Liver (tissue), 10 donors: ENCODE measurements at places on chromosomes 3 and 15. TPM values are rescaled to one million over a fixed set of nuclear protein-coding genes. Genes with fewer than 3 reads are reported as not detected.

- no peaks in the 10 kb centered on the region for H3K4me1 ChIP-seq
- DNase-seq, result no peak
- no peak overlapping the region for H3K4me3 ChIP-seq
- no peaks in the 10 kb centered on the region for H3K27me3 ChIP-seq
These were observed 91.0 kb downstream of the XXYLT1 start for GRCh38 chr3:195179776-195180489.

DNA sequence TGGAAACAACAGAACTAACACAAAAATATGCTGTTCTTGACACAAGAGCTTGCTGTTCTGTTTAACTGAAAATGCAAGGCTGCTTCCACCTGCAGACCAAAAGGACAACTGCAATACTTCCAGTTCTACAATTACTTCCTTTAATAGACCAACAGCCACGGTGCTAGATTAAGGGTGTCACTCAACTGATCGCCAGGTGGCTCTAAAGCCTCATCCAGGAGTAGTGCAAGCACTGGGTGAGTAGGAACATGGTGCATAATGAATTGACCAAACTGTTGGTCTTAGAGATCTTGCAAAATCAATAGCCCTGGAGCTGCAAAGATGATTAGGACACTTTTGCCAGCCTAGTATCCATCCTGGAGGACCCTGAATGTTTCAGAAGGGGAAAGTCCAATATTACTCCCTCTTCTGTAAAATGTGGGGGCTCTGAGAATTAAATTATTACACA, 3.6 kb upstream of the CLDN16 start:
- no peaks in the 10 kb centered on the region for H3K36me3 ChIP-seq
- DNase-seq, result no peak
- no peak overlapping the region for H3K27ac ChIP-seq
- H3K27me3 ChIP-seq, result no peaks in the 10 kb centered on the region
- H3K4me3 ChIP-seq, result no peak overlapping the region

GRCh38 chr3:195081242-195081963, 189.6 kb downstream of the XXYLT1 start:
- no peaks in the 10 kb centered on the region for H3K4me1 ChIP-seq
- H3K27ac ChIP-seq, result no peak overlapping the region
- H3K36me3 ChIP-seq, result no peaks in the 10 kb centered on the region
- no peak for DNase-seq
- H3K27me3 ChIP-seq, result no peaks in the 10 kb centered on the region
- H3K4me3 ChIP-seq, result no peak overlapping the region

GRCh38 chr15:75732809-75733451, 20.3 kb upstream of the CSPG4 start:
- no peak overlapping the region for H3K27ac ChIP-seq
- no peaks in the 10 kb centered on the region for H3K27me3 ChIP-seq
- no peak overlapping the region for H3K4me3 ChIP-seq
- peak; percentile 75 for DNase-seq
- no peaks in the 10 kb centered on the region for H3K36me3 ChIP-seq

DNA sequence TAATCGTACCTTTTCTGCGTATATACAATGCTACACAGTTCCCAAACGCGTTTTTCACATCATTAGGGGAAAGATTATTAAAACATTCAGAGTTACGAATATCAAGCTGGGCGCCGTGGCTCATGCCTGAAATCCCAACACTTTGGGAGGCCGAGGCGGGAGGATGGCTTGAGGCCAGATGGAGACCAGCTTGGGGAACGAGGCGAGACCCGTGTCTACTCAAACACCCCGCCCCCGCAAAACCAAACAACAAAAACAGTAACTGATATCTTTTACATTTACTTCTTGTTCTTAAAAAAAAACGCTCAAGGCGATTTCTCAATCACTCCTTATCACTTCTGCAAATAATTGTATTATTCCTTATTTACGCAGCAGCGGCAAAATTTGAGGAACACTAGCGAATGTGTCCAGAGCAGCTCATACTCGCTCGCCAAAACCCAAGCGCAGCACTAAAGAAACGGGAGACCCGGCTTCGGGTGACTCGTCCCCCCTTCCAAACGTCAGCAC, 1.2 kb downstream of the ZBTB11 start:
- H3K36me3 ChIP-seq, result peaks cover 15% of the 10 kb centered on the region
- no peaks in the 10 kb centered on the region for H3K27me3 ChIP-seq
- no peak for DNase-seq
- H3K4me3 ChIP-seq, result peak overlapping the region; percentile 92

GRCh38 chr15:69237718-69238117, 61.0 kb upstream of the PAQR5 start:
- no peak overlapping the region for H3K27ac ChIP-seq
- no peaks in the 10 kb centered on the region for H3K36me3 ChIP-seq
- no peak for DNase-seq
- no peak overlapping the region for H3K4me3 ChIP-seq

GRCh38 chr3:40108643-40109042, 200.9 kb upstream of the EIF1B start:
- DNase-seq, result no peak
- no peaks in the 10 kb centered on the region for H3K4me1 ChIP-seq
- H3K4me3 ChIP-seq, result no peak overlapping the region
- H3K27me3 ChIP-seq, result no peaks in the 10 kb centered on the region

GRCh38 chr15:41821831-41822230, 6.1 kb upstream of the JMJD7 start:
- H3K4me1 ChIP-seq, result no peaks in the 10 kb centered on the region
- no peak overlapping the region for H3K27ac ChIP-seq
- H3K27me3 ChIP-seq, result no peaks in the 10 kb centered on the region
- no peak for DNase-seq

DNA sequence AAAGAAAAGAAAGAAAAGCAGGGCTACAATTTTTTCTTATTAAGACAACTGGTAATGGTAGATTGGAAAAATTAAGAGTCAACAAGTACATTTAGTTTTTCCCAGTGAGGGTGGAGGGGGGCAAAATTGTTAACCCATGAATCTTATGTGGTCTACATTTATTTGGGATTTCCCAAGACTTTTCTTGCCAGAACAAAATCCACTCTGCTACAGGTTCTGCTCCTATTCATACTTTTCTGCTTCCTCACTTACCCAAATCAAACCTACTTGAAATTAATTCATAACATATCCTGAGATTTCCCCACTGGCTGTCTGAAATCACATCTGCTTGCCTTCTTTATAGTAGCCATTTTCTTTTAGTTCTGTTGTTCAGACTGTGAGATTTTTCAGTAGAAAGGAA, 41.1 kb downstream of the VGLL3 start:
- H3K27me3 ChIP-seq, result no peaks in the 10 kb centered on the region
- no peak for DNase-seq
- H3K4me3 ChIP-seq, result no peak overlapping the region
- H3K4me1 ChIP-seq, result no peaks in the 10 kb centered on the region

GRCh38 chr3:165903885-165904630, 66.8 kb upstream of the BCHE start:
- DNase-seq, result no peak
- H3K27me3 ChIP-seq, result no peaks in the 10 kb centered on the region
- no peaks in the 10 kb centered on the region for H3K4me1 ChIP-seq
- no peak overlapping the region for H3K27ac ChIP-seq

DNA sequence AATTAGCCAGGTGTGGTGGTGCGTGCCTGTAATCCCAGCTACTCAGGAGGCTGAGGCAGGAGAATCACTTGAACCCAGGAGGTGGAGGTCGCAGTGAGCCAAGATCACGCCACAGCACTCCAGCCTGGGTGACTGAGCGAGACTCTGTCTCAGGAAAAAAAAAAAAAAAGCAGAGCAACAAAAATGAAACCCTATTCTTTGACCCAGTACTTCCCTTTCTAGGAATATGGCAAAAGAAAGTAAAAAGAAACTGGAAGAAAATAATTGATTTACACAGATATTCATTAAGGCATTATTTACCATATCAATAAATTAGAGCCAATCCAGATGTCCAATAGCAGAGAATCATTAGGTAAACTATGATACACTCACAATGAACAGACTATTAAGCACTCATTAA, 67.0 kb downstream of the GSK3B start:
- no peaks in the 10 kb centered on the region for H3K36me3 ChIP-seq
- no peaks in the 10 kb centered on the region for H3K4me1 ChIP-seq
- H3K27ac ChIP-seq, result no peak overlapping the region
- DNase-seq, result no peak
- no peak overlapping the region for H3K4me3 ChIP-seq

GRCh38 chr3:149813367-149814281, 609 bp downstream of the RNF13 start:
- peak; percentile 36 for DNase-seq
- peaks cover 14% of the 10 kb centered on the region for H3K4me1 ChIP-seq
- H3K27me3 ChIP-seq, result no peaks in the 10 kb centered on the region
- H3K4me3 ChIP-seq, result peak overlapping the region; percentile 97

GRCh38 chr15:64426845-64427465, 33.4 kb upstream of the ZNF609 start:
- no peak overlapping the region for H3K4me3 ChIP-seq
- no peaks in the 10 kb centered on the region for H3K27me3 ChIP-seq
- no peak overlapping the region for H3K27ac ChIP-seq
- DNase-seq, result no peak
- peaks cover 8% of the 10 kb centered on the region for H3K4me1 ChIP-seq
- H3K36me3 ChIP-seq, result peaks cover 22% of the 10 kb centered on the region

- H3K36me3 ChIP-seq, result no peaks in the 10 kb centered on the region
- no peak overlapping the region for H3K27ac ChIP-seq
- H3K4me1 ChIP-seq, result peaks cover 18% of the 10 kb centered on the region
- no peak for DNase-seq
These were observed 6.9 kb downstream of the TSC22D2 start for GRCh38 chr3:150414959-150415358.

- no peak for DNase-seq
- H3K27me3 ChIP-seq, result no peaks in the 10 kb centered on the region
- H3K27ac ChIP-seq, result no peak overlapping the region
- no peaks in the 10 kb centered on the region for H3K36me3 ChIP-seq
These were observed 20.3 kb upstream of the PPP4R2 start for GRCh38 chr3:72976281-72976741.

- H3K4me3 ChIP-seq, result no peak overlapping the region
- no peaks in the 10 kb centered on the region for H3K36me3 ChIP-seq
- DNase-seq, result no peak
- H3K27me3 ChIP-seq, result no peaks in the 10 kb centered on the region
- H3K4me1 ChIP-seq, result peaks cover 16% of the 10 kb centered on the region
- no peak overlapping the region for H3K27ac ChIP-seq
These were observed 10.9 kb upstream of the IL1RAP start for GRCh38 chr3:190502946-190503345.

DNA sequence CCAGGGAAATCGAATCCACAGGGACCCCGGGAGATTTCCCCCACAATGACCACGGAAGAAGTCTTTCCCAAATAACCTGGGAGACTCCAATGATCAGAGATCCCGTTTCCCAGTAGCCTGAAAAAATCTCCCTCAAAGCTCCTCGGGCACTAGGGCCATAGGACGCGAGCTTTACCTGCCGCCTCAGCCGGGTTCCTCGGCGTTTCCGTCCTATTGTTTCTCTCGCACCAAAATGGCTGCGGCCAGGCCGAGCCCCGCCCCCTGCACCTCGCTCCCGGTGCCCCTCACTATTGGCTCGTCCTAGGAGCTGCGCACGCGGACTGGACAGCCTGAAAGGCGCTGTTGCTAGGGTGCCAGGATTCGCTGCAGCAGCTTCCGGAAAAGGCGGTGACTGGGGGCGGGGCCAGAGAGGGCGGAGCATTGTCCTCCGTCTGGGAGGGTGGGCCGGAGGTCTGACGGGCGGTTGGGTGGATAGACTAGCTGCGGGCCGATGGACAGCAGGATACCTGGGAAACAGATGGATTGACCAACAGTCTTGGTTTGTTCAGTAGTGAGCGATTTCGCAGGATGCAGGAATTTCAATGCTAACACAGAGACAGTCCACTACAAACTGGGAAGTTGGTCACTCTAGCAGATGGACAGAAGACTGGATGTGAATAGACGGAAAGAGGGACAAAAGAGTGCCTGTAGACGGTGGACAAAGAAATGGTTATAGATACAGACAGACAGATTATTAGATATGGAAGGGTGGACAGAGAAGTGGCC, at the start of gene IP6K2:
IP6K2 (minus strand) TSS at position 240 of the 765 bp plus-strand sequence. CDS start 21,930 bp downstream, outside the sequence.
- no peaks in the 10 kb centered on the region for H3K4me1 ChIP-seq
- H3K36me3 ChIP-seq, result no peaks in the 10 kb centered on the region
- peak; percentile 100 for DNase-seq
- no peaks in the 10 kb centered on the region for H3K27me3 ChIP-seq

Gene PLCH1
- 1.0 TPM for total RNA-seq

Gene CCR8
- total RNA-seq, result not detected

Gene TMEM266
- 1.3 TPM for total RNA-seq

Gene GABRA5
- not detected for total RNA-seq

Gene GABRG3
- total RNA-seq, result 0.19 TPM

Gene PPP1R14D
- not detected for total RNA-seq

Gene PLA2G4D
- not detected for total RNA-seq

Gene DPP8
- 22.7 TPM for total RNA-seq

Gene GOLGA8J
- 0.25 TPM for total RNA-seq

Gene MORC1
- 0.33 TPM for total RNA-seq

Gene SYNPR
- not detected for total RNA-seq

Gene PLSCR5
- total RNA-seq, result not detected

Gene TMEM42
- 9.0 TPM for total RNA-seq

Gene MME
- total RNA-seq, result 4.9 TPM
